Motor neuron (in vitro differentiated cells): ENCODE measurements at places on chromosomes 3 and 15.

GRCh38 chr15:60859996-60860494 lies 369.1 kb downstream of the RORA start:
- ATAC-seq = no peak

DNA sequence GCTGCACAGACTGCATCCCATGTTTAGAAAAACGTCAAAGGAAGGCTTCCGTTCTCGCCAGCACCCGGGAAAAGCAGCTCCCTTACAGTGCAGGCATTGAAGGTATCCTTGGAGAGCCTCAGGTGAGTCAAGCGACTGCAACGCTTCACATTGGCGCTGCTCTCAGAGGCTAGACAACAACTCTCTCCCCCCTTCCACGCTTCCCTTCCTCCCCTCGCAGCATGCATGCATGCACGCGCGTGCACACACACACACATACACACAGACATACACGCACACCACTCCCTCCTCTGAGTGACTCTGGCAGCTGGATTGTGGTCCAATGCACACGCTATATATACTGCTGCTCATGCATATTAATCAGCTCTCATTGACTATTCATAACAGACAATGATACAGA lies 191.1 kb downstream of the PDZRN3 start:
- ATAC-seq = peak; percentile 98

DNA sequence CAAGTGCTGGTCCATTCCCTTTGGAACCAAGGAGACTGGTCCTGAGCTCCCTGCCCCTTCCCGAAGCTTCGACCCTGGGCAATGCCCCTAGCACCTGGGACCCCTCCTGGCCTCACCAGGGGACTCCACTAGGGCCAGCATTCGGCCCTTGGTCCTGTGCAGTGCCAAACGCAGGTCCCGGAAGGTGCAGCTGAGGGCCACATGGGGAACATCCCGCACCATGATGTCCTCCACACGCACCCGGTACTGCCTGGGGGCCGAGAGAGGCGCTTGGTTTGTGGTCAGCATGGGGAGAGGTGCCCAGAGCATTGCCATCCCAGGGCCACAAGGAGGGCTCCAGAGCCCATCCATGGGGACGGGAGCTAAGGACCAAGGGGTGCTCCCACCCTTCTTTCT lies 7.9 kb downstream of the CLCN2 start:
- peak; percentile 14 for ATAC-seq

- peak; percentile 58 for ATAC-seq
Observed at GRCh38 chr3:165642761-165643420, 194.3 kb downstream of the BCHE start.

DNA sequence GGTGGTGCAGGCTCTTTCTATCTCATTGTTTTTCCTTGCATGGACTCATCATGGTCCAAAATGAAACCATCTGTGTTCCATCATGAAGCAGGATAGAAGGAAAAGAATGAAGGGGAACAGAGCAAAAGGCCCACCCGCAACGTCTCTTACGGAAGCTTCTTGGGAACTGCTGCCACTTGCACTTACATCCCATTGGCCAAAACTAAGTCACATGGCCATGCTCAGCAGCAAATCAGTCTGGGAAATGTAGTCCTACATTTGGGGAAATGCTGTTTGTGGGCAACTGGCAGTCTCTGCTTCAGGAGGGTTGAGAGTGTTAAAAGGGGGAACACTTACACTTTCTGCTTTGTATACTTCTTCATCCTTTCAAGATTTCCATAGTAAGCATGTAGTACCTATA lies 191.6 kb downstream of the SV2B start:
- ATAC-seq = no peak

DNA sequence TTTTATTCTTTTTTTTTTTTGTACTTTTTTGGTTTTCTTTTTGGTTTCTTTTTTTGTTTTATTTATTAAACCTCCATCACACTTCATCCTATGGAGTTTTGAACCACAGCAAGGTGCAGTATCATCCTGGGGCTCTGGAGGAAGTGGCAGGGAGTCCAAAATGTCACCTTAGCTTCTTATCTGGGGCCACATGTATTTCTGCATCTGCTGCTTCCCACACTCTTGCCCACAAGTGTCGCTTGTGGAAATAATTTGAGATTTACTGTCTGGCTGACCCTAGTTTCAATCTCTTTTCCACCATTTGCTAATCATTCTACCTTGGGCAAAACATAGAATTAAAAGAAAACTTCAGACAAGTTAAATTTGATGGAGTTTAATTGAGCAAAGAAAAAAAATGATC lies 6.4 kb downstream of the OPA1 start:
- ATAC-seq = no peak
